NCI-H526 (cell line): ENCODE measurements at places on chromosomes 7 and 10.

DNA sequence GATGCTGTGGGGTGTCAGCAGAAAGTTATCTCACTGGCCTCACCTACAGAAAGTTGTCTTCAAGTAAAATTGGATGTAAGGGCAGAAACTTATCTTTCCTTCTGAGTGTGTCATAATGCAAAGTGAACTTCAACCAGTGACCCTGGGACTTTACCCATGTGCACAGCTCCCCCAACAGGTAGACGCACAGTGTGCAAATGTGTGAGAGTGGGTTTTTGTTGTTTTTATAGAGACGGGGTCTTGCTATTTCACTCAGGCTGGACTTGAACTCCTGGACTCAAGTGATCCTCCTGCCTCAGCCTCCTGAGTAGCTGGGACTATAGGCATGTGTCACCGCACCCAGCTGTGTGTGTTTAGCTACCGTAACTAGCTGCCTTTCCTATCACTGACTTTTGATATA is 6.4 kb upstream of the KAZALD1 start:
- no peak for DNase-seq

DNA sequence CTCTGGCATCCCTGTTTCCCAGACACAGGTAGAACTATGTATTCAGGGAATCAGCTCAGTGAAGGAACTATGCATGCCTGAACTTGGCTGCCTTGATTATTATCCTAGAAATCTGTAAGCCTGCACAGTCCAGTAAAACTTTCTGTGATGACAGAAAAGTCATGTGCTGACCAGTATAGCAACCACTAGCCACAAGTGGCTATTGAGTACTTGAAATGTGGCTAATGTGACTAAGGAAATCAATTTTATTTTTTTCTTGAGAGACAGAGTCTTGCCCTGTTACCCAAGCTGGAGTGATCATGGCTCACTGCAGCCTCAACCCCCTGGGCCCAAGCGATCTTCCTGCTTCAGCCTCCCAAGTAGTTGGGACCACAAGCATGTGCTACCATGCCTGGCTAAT is 3.5 kb downstream of the EXOSC1 start:
- DNase-seq, result no peak

DNA sequence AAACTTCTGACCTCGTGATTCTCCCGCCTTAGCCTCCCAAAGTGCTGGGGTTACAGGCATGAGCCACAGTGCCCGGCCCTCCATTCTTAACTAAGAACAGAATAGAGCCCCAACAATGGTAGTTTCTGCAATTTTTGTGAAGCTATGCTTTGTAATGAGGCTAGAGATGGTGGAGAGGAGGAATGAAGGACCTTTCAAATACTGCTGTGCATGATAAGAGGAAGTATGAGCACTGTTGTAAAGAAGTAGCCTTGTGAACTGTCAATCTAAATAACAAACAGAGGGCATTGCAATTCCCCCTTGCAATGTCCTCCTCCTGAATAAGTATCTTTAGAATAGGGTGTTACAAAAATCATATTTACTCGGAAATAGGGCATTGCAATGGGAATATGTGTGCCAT is 70.2 kb downstream of the EVX1 start:
- no peak for DNase-seq

GRCh38 chr7:95758187-95758586 is 14.2 kb upstream of the DYNC1I1 start:
- peak; percentile 84 for DNase-seq

- no peak for DNase-seq
These were observed 919 bp downstream of the MAFK start for GRCh38 chr7:1531263-1531978.

DNA sequence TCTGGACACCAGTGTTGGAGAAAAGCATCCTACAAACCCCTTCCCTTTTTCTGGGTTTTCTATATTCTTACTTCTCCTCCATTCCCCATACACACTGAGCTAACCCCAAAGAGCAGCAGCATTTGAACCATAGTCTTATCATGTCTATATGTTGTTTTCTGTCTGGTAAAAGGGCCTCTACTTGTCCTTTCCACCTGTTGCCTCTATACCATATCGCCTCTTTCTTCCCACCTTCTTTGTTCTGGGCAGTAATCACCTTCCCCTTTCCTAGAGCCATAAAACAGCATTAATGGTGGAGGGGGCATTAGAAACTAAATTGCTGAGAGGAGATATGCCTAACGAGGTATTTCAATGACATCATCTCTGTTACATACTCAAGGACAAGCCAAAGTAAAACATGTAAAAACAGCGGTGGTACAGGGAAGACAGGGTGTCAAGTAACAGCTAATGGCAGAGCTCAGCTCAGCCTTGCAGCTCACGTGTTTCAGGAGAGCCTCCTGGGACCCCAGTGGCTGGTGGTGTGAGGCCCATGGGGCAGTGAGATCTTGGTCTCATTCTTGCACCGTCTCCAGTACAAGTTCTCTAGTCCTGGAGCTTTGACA is 20.6 kb downstream of the NPY start:
- DNase-seq, result no peak
